Cortex of kidney (tissue), 1 donor: ENCODE measurements at places on chromosomes 7 and 10.

DNA sequence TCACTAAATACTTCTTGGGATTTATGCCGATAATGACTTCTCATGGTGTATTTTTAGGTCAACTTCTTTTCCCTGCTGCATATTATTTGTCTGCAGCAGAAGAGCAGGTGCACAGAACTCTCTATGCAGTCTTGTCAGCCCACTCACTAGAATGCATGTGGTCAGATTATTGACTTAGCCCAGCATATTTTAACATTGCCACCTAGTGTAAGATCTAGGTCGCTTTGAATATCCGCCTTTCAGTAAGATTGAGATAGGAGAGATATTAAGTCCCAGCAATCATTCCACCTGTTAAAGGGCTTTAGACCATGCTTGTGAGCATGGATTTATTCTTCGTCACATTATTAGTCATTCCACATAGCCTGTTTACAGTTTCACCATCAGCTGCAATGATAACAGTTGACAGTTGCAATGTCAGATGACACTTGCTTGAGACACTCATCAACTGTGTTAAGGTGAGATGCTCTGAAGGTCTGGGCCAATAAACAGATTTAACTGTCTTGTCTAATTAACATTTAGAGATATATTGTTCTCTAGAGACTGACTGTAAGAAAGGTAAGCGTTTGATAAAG, 491.7 kb downstream of the ARL4A start:
- no peak for DNase-seq

- no peak for DNase-seq
Measured at GRCh38 chr10:75407713-75408508, 6.3 kb upstream of the ZNF503 start.

GRCh38 chr10:100520811-100521210, 1.1 kb upstream of the SEC31B start:
- DNase-seq, result no peak

- no peak for DNase-seq
Measured at GRCh38 chr10:36182179-36182566, 540.1 kb upstream of the FZD8 start.
